ENCODE measurements at places on chromosomes 1 and 21. TPM values are rescaled to one million over a fixed set of nuclear protein-coding genes. Genes with fewer than 3 reads are reported as not detected.

The LAMC1 gene
- 727 TPM for total RNA-seq

The CYP4A22 gene
- total RNA-seq: not detected

The AGPAT3 gene
- 29.3 TPM for total RNA-seq

The RNU1-1 gene
- under 0.01 TPM for total RNA-seq

The SLC5A9 gene
- not detected for total RNA-seq

The SPAG17 gene
- total RNA-seq: not detected

The FBXO2 gene
- 1.1 TPM for total RNA-seq

The KIF1B gene
- total RNA-seq: 24.8 TPM

The SLC16A4 gene
- 28.1 TPM for total RNA-seq

The TMCO4 gene
- 25.9 TPM for total RNA-seq

The AKR7A3 gene
- 0.51 TPM for total RNA-seq

The PLEKHN1 gene
- total RNA-seq: 1.4 TPM

The TMEM50A gene
- total RNA-seq: 146 TPM

The CHIA gene
- total RNA-seq: not detected

The MPZ gene
- 0.11 TPM for total RNA-seq

The NECAP2 gene
- total RNA-seq: 117 TPM

The GCSAML gene
- not detected for total RNA-seq

The SELP gene
- total RNA-seq: not detected

The WDR47 gene
- 17.9 TPM for total RNA-seq

The FCN3 gene
- total RNA-seq: not detected

The ADAM30 gene
- not detected for total RNA-seq

The TMEM269 gene
- not detected for total RNA-seq

The AMIGO1 gene
- total RNA-seq: 2.7 TPM

The HCN3 gene
- total RNA-seq: 1.4 TPM
